ENCODE measurements at places on chromosomes 7 and 10.

DNA sequence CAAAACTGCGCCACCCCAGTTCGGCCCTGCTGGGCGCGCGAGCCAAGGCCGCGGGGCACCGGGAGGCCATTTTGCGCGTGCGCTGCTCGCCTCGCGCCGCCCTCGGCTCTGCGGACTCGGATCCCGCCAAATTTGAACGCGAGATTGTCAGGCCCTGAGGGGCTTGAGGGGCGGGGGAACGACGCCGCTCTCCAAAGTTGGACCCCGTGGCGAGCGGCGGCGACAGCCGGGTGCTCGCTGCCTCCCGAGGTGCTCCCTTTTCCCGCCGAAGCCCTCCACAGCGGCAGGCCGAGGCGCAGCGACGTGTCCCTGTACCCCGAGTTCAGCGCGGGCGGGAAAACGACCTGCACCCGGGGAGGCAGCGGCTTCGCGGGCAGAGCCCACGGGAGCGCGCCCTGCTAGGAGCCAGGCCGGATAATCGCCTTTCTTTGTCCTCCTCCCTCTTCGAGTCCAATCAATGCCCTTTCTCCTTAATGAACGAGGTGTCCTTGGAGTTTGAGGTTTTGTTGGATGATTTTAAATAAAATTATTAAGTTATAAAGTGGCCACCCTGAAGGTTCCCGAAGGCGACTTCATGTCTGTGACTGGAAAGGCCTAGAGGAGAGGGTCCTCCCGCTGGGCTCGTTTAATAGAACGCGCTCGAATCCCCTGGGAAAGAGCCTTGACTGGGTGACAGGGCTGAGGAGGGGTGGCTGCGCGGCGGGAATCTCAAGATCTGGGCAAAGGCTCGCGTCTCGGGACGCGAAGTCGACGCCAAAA is 10.7 kb upstream of the SPAG6 start:
- DNase-seq = no peak

- peak; percentile 75 for DNase-seq
Observed at GRCh38 chr10:91880310-91880709, 29.0 kb downstream of the FGFBP3 start.

DNA sequence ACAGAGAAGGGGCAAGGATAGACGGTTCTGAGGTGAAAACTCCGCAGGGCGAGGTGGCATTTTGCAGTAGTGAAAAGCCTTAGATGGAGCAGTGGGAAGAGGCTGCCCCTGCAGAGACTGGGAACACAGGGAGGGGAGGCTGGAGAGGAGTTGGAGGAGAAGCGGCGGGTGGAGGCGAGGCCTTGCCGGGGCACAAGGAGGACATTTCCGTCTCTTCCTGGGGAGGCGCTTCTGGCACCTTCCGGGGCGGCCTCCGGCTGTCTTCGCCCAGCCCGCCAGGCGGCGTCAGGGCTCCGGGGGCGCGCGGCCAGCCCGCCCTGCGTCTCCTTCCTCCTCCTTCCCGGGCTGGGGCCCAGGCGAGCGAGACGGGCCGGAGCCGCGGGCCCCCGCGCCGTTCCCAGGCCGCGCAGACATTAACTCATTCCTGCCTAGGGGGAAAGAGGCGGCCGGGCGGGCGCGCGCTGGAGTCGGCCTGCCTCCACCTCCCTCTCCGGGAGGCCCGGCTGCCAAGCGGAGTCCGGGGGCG is 42.7 kb downstream of the LDB3 start:
- DNase-seq = peak; percentile 92

DNA sequence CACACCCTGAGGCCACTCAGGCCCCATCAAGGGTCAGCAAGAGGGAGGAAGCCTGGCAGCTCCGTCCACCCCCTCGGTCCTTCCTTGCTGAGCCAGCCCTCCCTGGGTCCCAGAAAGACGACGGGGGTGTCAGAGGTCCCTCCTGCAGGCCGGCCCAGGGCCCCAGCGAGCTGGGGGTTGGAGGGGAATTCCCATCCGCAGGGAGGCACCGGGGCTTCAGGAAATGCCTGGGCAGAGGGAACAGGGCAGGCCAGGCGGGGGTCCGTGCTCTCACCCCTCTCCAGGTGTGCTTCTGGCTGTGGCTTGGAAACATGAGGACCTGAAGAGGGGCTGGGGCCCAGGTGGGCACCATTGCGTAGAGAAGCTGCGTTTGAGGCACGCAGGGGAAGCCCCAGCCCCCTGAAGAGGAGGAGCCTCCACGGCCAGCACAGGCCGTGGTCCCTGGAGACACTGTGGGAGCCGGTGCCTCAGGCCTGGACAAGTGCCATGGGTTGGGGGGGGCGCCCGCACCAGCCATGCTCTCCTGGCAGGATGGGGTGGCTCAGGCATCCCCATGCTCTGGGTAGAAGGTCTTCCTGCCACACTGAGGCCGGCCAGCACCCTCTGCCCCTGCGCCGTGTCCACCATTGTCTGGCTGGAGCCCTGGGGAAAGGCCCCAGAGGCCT is 66.7 kb downstream of the PDGFA start:
- DNase-seq = no peak

DNA sequence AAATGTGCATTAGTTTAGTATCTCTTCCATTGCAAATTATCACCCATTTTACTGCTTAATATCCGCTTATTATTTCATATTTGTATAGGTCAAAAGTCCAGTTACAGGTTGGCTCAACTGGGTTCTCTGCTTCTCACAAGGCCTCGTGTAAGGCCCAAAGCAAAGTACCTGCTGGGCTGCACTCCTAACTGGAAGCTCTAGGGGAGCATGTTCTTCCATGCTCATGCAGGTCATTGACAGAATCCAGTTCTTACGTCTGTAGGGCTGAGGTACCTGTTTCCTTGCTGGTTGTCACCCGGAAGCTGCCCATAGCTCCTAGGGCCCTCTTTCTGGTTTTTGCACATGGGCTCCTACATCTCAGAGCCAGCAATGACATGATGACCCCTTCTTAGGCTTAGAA is 79.6 kb downstream of the RAPGEF5 start:
- no peak for DNase-seq

GRCh38 chr7:18020138-18020715 is 7.4 kb downstream of the PRPS1L1 start:
- DNase-seq = no peak

DNA sequence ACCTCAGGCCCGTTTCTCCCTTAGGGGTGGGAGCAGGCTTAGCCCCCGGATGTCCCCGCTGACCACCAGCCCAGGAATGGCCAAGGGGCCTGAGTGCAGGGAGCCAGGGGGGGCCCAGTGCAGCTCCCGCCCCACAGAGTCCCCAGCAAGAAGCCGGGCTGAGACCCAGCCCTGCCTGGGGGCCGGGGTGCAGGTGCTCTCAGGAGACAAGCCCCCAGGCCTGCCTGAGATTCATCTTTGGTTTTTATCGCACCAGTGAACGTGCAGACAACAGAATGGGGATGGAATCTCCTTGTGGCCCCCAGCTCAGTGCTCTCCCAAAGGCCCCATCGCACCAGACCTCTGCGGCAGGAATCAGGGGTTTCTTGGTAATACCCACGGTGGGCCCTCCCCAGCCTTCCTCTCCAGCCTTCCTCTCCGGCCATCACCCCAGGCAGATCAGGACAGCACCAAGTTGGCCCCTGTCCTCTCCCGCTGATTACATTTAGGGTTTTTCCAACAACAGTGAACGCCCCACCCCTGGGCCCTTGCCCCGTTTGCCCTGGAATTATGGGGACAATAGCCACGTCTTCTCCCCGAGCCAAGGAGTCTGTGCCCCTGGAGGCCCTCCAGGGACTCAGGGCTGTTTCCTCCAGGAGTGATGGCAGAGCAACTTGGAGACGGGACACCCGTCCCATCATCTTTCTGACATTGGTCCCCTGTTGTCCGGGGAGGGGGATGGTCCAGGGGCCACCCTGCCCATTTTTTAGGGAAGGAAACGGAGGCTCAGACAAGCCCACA is 22.4 kb downstream of the ADAP1 start:
- no peak for DNase-seq

DNA sequence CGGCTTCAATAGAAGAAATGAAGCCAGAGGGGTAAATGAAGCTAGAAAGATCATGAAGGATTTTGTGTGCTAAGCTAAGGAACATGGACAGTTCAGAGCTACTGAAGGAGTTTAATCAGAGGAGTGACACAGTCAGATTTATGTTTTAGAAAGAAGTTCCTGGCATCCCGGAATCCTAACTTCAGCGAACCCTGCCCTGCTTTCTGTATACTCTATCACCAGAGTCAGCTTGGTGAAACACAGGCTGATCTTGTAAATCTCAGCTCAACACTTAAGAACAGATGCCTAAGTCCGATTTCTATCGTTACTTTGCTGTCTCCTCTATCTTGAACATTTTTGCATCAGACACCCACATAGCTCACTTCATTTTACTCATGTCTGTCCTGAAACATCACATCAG is 9.1 kb downstream of the AHR start:
- DNase-seq = no peak

GRCh38 chr7:98168181-98168903 is 42.9 kb upstream of the BHLHA15 start:
- DNase-seq = peak; percentile 65

DNA sequence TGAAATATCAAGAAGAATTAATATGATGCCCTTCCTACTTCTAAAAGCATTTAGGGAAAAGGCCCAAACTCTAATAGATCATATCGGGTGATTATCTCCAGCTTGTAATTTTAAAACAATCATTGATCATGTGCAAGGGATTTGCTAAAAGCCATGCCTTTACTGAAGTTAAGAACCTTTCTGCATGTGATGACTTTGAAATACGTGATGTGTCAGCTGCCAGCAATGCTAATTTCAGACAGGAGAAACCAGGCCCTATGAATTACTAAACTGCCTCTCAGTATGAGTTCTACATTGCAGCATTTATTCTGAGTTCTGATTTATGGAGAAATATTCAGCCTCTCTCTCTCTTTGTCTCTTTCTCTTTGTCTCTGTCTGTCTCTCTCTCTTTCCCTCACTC is 203.6 kb upstream of the AKR1E2 start:
- DNase-seq = no peak

DNA sequence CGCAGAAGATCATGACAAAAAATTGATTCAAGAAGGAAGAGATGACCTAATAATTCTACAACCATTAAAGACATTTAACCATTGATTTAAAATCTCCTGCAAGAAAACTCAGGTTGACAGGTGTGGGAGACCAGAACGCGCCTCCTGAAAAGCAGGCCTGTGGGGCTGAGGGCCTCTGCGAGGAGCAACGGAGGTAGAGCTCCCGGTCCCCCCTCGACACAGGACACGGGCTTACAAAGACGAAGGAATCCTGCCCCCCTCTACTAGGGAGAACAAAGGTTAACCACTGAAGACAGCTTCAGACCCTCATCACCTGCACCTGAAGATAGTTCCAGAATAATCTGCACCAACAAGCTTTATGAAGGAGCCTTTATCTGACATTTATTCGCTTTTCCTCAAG is 55.9 kb upstream of the INPP5A start:
- DNase-seq = no peak

GRCh38 chr7:48887500-48887899 is 36.8 kb upstream of the CDC14C start:
- no peak for DNase-seq

GRCh38 chr10:99777918-99778714 is 4.3 kb upstream of the ABCC2 start:
- no peak for DNase-seq

- DNase-seq = no peak
Observed at GRCh38 chr10:92740762-92741161, 51.0 kb downstream of the HHEX start.

GRCh38 chr7:19116121-19117090 is 1.0 kb downstream of the TWIST1 start:
- peak; percentile 49 for DNase-seq

GRCh38 chr7:82594665-82595064 is 151.1 kb upstream of the CACNA2D1 start:
- DNase-seq = no peak

DNA sequence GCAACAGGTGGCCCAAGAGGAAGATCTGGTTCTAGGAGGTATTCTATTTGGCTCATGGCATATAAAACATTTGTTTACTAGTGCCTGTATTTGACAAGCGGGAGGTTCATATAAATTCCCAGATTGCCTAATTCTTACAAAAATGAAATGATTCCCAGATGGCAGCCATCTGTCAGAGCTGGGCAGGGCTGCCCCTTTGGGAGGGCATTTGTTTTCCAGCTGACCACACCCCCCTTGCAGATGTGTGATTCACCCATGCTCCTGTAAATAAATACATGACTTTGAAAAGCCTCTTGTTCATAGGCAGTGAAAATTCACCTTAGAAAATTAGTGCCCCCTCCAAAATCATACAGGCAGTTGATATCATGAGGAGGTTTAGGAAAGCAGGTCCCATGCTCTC is 8.6 kb downstream of the VWC2 start:
- no peak for DNase-seq

DNA sequence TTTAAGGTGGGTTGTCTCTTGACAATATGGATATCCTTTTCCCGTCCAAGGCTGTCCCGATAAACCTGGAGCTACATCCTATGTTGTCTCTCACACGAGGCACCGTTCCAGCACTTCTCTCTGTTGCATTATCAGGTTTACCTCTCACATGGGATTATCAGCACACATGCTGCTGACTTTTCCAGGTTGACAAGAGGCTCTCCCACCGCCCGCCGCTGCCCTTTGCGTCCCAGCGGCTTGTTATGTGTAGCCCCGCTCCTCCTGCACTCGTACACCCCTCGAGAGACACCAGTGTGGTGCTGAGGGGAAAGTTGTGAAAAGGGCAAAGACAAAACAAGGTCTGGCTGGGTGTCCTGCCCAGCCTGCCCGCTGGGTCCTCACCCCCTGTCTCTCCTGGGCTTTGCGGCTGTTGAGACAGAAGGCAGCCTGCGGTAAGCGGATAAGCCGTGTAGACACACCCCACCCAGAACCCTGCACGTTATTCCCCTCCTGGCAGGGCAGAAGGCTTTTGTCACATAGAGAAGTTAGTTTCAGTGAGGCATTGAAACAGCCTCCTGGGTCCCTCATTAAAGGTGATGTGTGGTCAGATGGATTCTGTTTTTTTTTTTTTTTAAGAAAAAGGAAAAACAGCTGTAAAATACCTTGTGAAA is 38.7 kb downstream of the UBE3C start:
- DNase-seq = peak; percentile 93

DNA sequence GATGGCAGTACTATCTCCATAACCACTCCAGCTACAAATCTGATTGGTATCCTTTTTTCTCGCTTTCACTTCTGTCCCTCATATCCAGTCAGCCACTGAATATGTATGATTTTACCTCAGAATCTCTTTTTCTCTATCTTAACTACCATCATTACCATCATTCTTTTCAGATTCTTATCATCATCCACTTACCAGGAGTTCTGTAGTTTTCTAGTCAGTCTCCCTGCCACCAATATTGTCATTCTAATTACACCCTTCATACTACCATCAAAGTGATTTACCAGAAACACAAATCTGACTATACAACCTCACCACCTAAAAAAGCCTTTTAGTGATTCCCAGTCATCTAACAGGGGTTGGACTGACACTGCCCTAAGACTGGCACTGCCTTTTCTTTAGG is 64.9 kb upstream of the TMEM140 start:
- no peak for DNase-seq

Measured in WERI-Rb-1 (cell line).